IMR-90 (cell line): ENCODE measurements at places on chromosomes 16 and 17. TPM values are rescaled to one million over a fixed set of nuclear protein-coding genes. Genes with fewer than 3 reads are reported as not detected.
A peak's percentile ranks its signal among the peaks of the same experiment; 100 is the strongest.

DNA sequence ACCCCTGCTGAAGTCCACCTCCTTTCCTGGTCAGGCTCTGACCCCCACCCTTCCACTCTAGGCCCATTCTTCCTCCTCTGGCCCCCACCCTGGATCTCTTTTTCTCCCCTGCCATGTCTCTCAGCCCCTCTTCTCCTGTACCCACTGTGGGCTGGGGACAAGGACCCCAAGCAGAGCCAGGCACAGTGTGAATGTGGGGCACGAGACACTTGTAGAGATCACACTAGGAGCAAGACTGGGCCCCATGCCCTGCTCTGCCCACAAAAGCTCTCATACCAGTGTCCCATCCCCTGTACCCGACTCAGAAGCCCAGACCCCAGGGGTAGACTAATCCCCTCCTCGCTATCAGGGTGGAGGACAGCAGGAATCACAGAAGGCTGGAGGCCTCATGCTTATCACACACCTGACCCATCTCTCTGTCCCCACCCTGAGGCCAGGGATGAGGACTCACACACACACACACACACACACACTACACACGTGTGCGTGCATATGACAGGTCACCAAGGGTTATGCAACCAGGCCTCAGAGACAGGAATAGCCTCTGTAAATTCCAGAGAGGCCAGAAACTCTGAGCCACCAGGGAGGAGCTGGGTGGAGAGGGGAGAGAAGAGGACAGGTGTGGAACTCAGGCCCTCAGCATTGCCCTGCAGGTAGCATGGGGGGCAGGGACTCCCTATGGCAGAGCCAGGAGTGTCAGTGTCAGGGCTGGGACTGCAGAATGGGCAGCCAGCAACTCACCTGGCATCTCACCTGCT, 21.1 kb downstream of the ARHGAP27 start:
- peaks cover 2% of the 10 kb centered on the region; the same call in 1 of the 2 replicates for H3K4me1 ChIP-seq
- H3K27ac ChIP-seq = no peak overlapping the region
- DNase-seq = no peak
- H3K27me3 ChIP-seq = peaks cover 10% of the 10 kb centered on the region; the same call in 1 of the 2 replicates
- no peak overlapping the region for H3K4me3 ChIP-seq
- H3K36me3 ChIP-seq = no peaks in the 10 kb centered on the region

- H3K36me3 ChIP-seq = peaks cover 14% of the 10 kb centered on the region
- DNase-seq = peak; percentile 51
- H3K4me3 ChIP-seq = no peak overlapping the region
- no peak overlapping the region for H3K27ac ChIP-seq
- no peaks in the 10 kb centered on the region for H3K27me3 ChIP-seq
Observed at GRCh38 chr16:8885674-8886592, 3.8 kb downstream of the LITAFD start.

GRCh38 chr17:81395600-81396277, 482 bp downstream of the BAHCC1 start:
- H3K27ac ChIP-seq = peak overlapping the region; percentile 90
- peaks cover 20% of the 10 kb centered on the region for H3K4me1 ChIP-seq
- H3K27me3 ChIP-seq = no peaks in the 10 kb centered on the region
- DNase-seq = no peak

- H3K36me3 ChIP-seq = no peaks in the 10 kb centered on the region
- H3K4me1 ChIP-seq = peaks cover 2% of the 10 kb centered on the region
- no peak overlapping the region for H3K4me3 ChIP-seq
- H3K27ac ChIP-seq = no peak overlapping the region
- peaks cover 52% of the 10 kb centered on the region for H3K27me3 ChIP-seq
Observed at GRCh38 chr16:85891776-85892166, 7.2 kb upstream of the IRF8 start.

GRCh38 chr16:89230255-89230654, 12.8 kb downstream of the ZNF778 start:
- H3K36me3 ChIP-seq = peaks cover 77% of the 10 kb centered on the region
- H3K4me1 ChIP-seq = no peaks in the 10 kb centered on the region
- no peaks in the 10 kb centered on the region for H3K27me3 ChIP-seq
- no peak overlapping the region for H3K4me3 ChIP-seq

- no peak overlapping the region for H3K4me3 ChIP-seq
- H3K4me1 ChIP-seq = no peaks in the 10 kb centered on the region
- H3K36me3 ChIP-seq = no peaks in the 10 kb centered on the region
- no peak overlapping the region for H3K27ac ChIP-seq
Observed at GRCh38 chr16:79053577-79053976, 547.0 kb downstream of the MAF start.

DNA sequence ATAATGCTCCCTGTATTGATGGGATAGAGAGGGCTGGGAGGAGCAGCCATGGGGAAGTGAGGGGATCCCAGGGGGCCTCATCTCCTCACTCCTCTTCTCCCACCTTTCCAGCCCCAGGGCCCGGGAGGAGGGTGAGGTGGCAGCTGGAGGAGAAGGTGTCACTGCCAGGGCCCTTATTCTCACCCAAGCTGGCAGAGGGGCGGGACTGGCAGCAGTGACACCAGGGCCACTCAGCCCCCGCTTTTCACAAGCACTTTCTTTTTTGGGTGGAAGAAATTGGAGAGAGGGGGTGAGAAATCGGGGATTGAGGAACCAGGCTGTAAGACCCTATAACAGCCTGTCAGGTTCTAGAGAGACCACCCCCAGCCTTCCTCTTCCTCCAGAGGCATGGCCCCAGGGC, 2.4 kb upstream of the TBX21 start:
- H3K36me3 ChIP-seq = no peaks in the 10 kb centered on the region
- H3K4me3 ChIP-seq = no peak overlapping the region
- no peak for DNase-seq
- H3K27ac ChIP-seq = no peak overlapping the region

GRCh38 chr17:78689029-78689428, 93.0 kb downstream of the CYTH1 start:
- no peaks in the 10 kb centered on the region for H3K27me3 ChIP-seq
- DNase-seq = no peak
- H3K36me3 ChIP-seq = peaks cover 35% of the 10 kb centered on the region

- no peaks in the 10 kb centered on the region for H3K4me1 ChIP-seq
- H3K27ac ChIP-seq = no peak overlapping the region
- no peaks in the 10 kb centered on the region for H3K36me3 ChIP-seq
- H3K4me3 ChIP-seq = no peak overlapping the region
- no peak for DNase-seq
- no peaks in the 10 kb centered on the region for H3K27me3 ChIP-seq
Observed at GRCh38 chr16:49410226-49410625, 36.6 kb downstream of the C16orf78 start.

- H3K27me3 ChIP-seq = peaks cover 62% of the 10 kb centered on the region
- H3K27ac ChIP-seq = no peak overlapping the region
- H3K36me3 ChIP-seq = no peaks in the 10 kb centered on the region
- no peak for DNase-seq
- no peaks in the 10 kb centered on the region; the same call in 1 of the 2 replicates for H3K4me1 ChIP-seq
Observed at GRCh38 chr17:8311131-8311790, 1.2 kb downstream of the ARHGEF15 start.

The NOTUM gene
- not detected in 2 replicates for total RNA-seq

The NOXO1 gene
- not detected in 2 replicates for total RNA-seq

The AIPL1 gene
- total RNA-seq = not detected in 2 replicates

The PITPNM3 gene
- total RNA-seq = 0.54 and 0.56 TPM in 2 replicates
